Activated naive CD4-positive, alpha-beta T cell treated with Interleukin-2 at 50 U/mL for 16 hours (primary cell): ENCODE measurements at places on chromosomes 3 and 15.

DNA sequence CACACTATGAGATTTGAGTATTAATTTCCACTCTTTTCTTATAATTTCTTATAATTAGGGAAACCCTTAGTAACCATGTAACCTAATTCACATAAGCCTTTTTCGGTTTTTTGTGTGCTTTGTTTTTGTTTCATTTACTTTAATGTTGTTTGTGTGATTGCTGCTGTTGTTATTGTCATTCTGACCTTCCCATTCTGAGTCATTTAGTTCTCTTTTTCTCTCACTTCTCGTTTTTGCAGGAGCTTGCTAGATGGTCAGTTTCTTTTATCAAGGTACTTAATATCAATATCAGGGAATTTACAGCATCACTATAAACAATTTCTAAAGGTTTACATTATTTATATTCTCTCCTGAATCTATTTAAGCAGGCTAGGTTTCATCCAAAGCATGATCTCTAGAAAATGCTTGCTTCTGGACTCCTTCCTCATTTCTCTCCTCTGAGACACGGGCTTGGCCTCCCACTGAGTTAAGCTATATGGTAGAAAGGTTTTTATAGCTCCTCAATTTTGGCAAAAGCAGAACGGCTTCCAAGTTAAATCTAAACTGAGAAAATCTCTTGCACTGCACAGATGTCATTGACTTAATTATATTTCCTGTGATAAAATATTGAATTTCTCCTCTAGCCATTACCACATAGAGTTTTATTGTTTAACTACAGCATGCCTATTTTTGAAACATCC is 534.2 kb downstream of the NSUN3 start:
- no peak for DNase-seq

DNA sequence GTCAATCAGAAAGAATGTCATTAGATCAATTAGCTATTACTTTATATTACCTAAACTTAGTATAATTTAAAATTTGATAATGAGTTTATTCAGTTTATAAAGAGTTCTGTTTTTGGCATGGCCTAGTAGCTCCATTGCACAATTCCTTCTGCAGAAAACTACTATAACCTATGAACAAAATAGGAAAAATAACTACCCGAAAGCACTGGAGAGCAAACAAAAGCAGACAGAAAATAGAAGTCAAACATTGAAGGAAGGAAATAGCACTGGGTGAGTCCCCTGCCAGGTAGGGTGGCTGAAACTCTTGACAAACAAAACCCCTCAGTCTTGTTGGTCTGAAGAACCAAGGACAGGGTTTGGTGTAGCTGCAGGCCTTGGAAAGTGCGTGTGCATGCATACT is 37.5 kb downstream of the CMC1 start:
- no peak for DNase-seq

DNA sequence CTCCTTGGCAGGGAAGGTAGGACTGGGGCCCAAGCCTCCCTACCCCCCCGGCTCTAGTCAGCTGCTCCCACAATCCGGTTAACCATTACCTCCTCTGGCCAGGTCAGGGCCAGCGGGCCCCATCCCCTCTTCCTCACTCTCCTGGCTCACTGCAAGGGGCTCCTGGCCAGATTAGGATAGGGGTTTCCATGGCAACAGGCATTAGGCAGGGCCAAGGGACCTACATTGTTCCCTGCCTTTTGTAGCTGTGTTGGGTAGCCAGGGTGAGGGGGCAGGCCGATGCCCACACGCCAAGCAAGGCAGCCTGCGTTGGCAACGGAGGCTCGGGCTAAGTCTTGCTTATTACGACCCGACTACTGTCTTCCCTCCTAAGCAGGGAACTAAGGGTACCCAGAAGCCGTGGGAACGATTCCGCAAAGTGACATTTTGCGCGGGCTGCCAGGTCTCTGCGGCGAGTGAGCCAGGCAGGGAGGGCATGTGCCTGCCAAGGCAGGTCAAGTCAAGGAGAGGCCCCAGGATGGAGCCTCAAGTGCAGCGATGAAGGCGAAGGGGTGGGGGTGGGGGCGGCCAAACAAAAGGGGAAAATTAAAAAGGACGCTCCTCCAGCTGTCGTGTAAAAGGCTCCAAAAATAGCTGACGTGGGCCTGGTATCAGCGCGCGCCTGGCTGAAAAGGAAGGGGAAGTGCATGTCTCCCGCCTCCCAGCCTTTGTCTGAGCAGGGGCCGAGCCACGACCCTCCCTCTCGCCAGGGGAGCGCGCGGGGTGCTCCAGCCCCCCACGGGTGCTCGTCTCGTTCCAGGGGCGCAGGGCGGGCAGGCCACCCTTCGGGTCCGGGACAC is 919 bp downstream of the IDH2 start:
- DNase-seq = peak; percentile 46

DNA sequence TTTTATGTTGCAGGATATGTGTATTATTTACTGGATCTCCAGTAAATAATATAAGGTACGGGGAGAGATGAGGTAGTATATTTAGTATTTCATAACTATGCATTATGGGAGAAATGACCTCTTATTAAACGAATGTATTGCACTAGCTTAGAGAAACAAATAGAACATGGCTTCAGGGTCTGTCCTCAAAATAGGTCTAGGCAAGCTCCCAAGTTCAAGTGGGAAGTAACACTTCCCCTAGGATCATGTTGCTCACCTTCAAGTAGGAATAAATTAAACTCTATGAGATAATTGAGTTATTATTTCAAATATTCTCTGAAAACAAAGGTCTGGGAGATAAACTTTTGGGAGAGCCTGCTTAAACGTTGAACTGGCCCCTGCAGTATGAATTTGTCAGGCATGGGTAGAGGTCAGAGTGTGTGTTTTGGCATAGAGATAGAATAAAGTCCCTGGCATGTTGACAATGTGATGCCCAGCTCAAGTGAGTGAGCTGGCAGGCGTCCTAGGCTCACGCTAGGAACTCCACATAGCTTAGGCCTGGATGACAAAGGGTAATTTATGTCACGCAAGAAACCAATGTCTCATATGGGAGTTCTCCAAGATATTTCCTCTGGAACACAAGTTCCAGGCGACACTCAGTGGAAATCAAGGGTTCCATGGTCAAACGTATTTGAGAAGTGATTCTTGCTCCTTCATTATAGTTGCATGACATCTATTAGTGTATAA is 236.8 kb downstream of the CACNA2D3 start:
- DNase-seq = no peak

DNA sequence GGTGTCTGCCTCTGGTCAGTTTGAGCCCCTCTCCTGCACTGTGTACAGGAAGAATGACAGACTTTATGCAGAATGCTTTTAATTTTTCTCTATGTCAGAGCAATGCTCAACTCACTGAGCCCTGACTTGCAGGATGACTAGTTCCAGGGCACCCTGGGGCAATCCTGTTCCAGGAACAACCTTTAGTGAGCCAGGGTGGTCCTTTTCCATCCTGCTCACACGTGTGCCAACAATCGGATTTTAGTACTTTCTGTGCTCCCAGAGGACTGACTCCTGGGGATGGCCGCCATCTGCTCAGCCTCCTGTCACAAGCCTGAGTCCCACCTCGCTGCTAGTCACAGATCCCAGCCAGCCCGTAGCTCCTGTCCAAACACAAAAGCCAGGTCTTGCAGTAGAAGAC is 48.2 kb upstream of the ALDH1A3 start:
- no peak for DNase-seq

DNA sequence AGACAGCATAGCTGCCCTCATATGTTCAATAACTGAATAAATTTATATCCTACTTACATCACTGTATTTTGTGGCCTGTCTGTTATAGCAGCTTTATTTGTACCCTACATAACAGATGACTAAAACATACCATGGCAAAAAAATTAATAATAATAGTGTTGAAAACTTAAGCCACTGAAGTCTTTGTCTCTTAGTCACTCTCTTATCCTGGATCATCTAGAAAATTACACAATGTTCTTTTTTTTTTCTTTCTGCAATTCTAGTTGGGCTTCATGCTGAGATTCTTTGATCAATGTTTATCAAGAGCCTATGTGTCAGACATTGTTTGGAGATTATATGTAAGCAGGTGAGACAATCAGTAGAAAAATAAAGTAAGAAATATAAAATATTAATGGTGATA is 519.3 kb upstream of the ARPP21 start:
- DNase-seq = no peak

GRCh38 chr3:146156095-146156494 is 4.9 kb downstream of the PLOD2 start:
- DNase-seq = no peak

GRCh38 chr15:60913900-60914299 is 315.2 kb downstream of the RORA start:
- no peak for DNase-seq

DNA sequence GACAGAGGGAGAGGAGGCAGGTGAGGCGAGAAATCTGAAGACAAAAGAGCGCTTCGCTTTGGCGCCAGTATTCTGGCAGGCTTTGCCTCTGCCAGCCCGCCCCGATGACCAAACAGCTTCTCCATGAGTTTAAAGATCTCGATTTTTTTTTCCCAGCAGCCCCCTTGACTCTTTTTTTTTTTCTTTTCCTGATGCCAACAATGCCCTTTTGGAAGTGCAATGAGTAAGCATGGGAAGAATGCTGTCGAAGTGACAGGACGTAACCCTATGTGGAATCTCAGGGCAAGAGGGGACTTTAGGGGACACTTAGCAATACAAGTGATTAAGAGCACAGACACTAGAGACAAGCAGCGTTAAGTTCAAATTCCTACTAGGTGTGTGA is 211.7 kb downstream of the FGF12 start:
- DNase-seq = no peak

DNA sequence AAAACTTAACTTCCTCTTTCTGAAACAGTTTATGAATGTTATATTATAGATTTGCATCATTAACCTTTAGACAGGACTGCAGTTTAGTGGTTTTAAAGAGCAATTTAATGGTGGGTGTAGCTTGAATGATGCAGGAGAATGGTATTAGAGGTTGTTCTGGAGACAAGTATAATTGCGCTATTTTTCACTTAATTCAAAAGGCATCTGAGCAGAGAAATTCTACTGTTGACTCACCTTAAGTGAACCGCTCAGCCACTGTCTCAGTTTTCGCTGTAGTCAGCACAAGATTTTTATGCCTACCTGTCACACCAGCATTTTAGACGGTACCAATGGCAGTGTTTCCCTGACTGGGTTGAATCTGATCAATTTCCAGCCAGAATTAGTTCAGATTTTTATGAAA is 348.8 kb upstream of the DCBLD2 start:
- DNase-seq = no peak

- DNase-seq = peak; percentile 39
Observed at GRCh38 chr15:39583596-39584265, 2.9 kb downstream of the THBS1 start.

DNA sequence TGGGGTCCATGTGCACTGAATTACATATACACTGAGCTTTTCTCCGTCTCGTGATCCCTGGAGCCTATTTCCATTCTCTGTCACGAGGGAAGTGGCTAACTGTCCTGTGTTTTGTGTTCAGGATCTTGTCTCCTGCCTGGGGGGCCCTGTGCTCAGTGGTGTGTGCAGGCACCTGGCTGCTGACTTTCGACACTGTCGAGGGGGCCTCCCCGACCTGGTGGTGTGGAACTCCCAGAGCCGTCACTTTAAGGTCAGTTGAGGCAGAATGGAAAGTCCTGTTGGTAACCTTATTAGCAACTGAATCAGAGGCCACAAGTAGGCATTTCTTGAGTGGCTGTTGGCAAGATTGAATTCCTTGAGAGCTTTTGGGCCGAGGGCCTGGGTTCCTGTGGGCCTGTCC is 26.7 kb downstream of the FAN1 start:
- no peak for DNase-seq

GRCh38 chr3:120688121-120688520 is 6.1 kb upstream of the HGD start:
- DNase-seq = no peak

- DNase-seq = no peak
Observed at GRCh38 chr3:37826933-37827332, 34.7 kb upstream of the CTDSPL start.

GRCh38 chr3:113552851-113553250 is 20.5 kb downstream of the SIDT1 start:
- DNase-seq = no peak

GRCh38 chr3:116198087-116198486 is 247.2 kb downstream of the LSAMP start:
- no peak for DNase-seq

DNA sequence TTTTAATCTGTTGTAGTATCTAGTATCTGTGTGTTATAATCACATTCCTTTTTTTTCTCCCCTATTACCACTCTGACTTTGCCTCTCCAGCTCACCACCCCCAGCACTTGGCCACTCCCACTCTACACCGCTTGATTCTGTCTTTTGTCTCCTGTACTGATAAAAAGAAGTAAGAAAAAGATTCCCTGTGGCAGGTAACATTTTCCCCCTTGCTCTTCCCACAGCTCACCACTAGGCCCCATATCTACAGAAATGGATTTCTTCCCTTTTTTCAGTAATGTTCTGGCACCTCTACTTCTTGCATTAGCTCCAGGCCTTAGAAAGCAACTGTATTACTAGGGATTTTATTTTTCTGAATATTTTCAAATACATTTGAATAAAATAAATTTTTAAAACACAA is 25.6 kb downstream of the KCNH8 start:
- no peak for DNase-seq

- peak; percentile 28 for DNase-seq
Observed at GRCh38 chr3:51977446-51978142, 2.7 kb downstream of the ABHD14A start.

DNA sequence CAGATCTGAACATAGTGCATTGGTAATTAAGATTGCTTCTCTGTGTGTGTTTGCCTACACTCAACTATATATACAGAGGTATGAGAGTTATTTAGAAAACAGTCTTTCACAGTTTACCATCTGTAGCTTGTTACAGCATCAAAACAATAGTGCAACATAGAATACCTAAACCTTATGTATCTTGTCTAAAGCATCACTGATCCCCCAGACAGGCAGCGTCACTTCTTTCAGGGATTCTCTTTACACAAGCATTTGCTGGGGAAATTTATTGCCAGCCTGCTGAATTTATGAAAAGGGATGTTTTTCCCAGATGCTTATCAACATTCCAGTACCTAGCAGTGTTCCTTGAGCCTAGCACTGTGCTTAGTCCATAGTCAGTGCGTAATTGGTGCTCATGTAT is 195.8 kb upstream of the COL8A1 start:
- no peak for DNase-seq

DNA sequence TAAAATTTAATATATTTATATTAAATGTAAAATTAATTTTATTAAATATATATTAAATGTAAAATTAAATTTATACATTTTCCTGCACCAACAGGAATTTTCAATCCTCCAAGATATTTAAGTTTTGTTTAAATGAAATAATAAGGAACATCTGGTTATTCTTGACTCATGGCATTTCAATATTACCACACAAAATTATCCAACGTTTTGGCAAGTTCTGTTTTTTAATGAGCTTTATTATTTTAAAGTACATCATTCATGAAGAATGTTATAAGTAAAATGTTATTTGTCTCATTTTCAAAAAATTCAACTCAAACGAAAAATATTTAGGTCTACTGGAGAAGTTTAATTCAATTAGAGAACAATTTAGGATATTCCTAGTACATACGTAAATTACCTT is 811.4 kb downstream of the NAALADL2 start:
- DNase-seq = no peak

DNA sequence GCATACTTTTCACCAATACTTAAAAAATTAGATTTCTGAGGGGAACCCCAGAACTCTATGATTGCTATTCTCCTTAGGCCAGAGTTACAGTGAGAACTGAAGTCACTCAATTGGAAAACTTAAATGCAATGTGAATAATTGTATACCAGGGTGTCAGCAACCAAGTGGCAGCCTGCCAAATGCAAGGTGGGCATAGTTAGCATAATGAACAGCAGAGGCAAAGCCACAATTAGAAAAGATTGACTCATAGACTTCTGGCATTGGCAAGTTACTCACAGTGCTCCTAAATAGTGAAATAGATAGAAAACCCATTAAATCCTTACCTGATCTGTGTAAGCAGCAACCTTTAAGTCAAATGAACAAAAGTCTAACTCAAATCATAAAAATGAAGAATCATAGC is 94.9 kb downstream of the BCHE start:
- DNase-seq = no peak

- DNase-seq = no peak
Observed at GRCh38 chr3:14389166-14389606, 13.2 kb upstream of the SLC6A6 start.
